ENCODE measurements at places on chromosomes 12 and 14.
A peak's percentile ranks its signal among the peaks of the same experiment; 100 is the strongest.

- H3K4me1 ChIP-seq: peaks cover 4% of the 10 kb centered on the region
- no peak overlapping the region for H3K4me3 ChIP-seq
- DNase-seq: no peak
- no peak overlapping the region for H3K27ac ChIP-seq
- H3K36me3 ChIP-seq: no peaks in the 10 kb centered on the region
Measured at GRCh38 chr12:92108651-92109050, 37.0 kb downstream of the BTG1 start.

DNA sequence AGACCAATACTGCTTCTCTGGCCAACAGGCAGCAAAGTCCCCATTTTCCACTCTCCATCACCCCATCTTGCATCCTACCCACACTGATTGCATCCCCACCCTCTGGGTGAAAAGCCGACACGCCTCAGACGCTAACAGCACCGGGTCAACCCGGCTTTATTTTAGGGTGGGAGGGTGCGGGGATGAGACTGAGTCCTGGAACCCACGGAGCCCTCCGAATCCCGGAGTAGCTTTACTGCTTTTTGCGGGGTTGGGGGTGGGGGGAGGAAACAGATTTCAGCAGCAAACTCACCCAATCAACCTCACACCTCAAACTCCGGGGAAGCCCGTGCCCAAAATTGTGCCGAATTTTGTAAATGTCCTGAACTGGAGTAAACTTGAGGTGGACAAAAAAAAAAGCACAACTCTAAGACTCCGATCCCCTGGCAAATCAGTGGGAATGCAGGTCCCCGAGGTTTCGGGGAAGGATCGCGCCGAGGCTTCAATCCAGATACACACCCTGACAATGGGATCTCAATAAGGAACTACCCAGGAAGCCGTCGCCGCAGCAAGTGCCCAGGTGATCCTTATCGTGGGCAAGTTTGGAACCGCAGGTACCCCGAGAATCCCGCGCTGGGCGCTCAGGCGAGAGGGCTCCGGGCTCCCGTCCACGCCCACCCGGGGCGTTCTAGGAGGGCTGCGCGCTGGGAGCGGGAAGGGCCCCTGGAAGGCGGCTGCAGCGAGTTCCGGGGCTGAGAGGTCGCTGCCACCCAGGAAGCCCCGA lies 1.1 kb downstream of the GCH1 start:
- no peaks in the 10 kb centered on the region for H3K36me3 ChIP-seq
- peaks cover 4% of the 10 kb centered on the region for H3K4me1 ChIP-seq
- no peaks in the 10 kb centered on the region for H3K27me3 ChIP-seq
- DNase-seq: no peak
- peak overlapping the region; percentile 22 for H3K27ac ChIP-seq
- peak overlapping the region; percentile 70 for H3K4me3 ChIP-seq

GRCh38 chr12:7129287-7129871 lies 690 bp upstream of the RBP5 start:
- no peaks in the 10 kb centered on the region for H3K27me3 ChIP-seq
- H3K36me3 ChIP-seq: no peaks in the 10 kb centered on the region
- H3K27ac ChIP-seq: no peak overlapping the region
- no peak for DNase-seq

DNA sequence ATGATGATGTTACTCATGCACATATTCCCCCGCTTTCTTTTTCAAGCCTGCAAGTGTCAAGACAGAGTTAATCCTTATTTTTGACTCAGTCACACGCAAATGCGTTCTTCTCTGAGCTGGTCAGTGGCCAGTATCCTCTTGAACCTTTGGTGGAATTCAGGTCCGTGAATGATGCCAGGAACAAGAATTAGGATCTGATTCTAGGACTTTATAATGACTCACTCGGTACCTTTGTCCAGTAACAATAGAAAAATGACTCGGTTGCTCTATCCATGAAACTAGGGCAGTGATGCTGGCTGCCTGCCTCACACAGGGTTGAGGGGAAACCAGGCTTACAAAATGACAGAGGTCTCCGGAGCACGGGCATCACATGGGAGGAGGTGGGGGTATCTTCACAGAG lies 185.8 kb upstream of the NUDT4 start:
- H3K4me1 ChIP-seq: no peaks in the 10 kb centered on the region
- no peak overlapping the region for H3K27ac ChIP-seq
- no peaks in the 10 kb centered on the region for H3K36me3 ChIP-seq
- no peaks in the 10 kb centered on the region for H3K27me3 ChIP-seq

DNA sequence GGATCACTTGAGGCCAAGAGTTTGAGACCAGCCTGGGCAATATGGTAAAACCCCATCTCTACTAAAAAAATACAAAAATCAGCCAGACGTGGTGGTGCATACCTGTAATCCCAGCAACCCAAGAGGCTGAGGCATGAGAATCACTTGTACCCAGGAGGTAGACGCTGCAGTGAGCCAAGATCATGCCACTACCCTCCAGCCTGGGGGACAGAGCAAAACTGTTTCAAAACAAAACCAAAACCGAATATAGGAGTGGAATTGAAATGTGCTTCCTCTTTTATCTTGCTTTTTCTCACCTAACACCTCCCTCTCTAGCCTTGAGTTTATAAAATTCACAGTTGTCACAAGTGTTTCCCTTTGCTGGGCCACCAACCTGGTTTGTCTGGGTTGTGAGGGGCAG lies 181.9 kb downstream of the PAH start:
- H3K4me3 ChIP-seq: no peak overlapping the region
- H3K27ac ChIP-seq: no peak overlapping the region
- H3K36me3 ChIP-seq: no peaks in the 10 kb centered on the region

GRCh38 chr12:27201169-27201568 lies 42.9 kb upstream of the STK38L start:
- no peak for DNase-seq
- no peaks in the 10 kb centered on the region for H3K27me3 ChIP-seq
- no peak overlapping the region for H3K27ac ChIP-seq
- H3K4me1 ChIP-seq: no peaks in the 10 kb centered on the region

DNA sequence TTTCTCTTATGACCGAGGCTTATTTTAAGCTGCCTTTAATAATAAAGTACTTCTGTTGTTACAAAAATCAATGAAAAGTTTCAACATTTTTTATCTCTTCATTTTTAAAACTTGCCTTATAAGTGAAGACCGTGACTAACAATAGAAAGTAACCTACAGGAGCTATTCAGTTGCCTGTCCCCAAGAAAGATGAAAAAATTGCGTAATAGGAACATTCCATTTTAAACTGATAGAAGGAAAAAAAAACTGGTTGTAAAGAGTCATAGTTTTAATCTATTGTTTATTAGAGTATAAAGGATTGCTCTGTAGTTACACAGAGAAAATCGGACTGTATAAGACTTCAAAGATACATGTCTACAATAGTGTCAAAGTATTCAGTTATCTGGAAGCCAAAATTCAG lies 83.3 kb downstream of the DAAM1 start:
- peak overlapping the region; percentile 15 for H3K27ac ChIP-seq
- H3K4me3 ChIP-seq: no peak overlapping the region
- no peaks in the 10 kb centered on the region for H3K27me3 ChIP-seq
- H3K36me3 ChIP-seq: no peaks in the 10 kb centered on the region

GRCh38 chr12:50515587-50515986 lies 10.8 kb downstream of the DIP2B start:
- peaks cover 6% of the 10 kb centered on the region for H3K4me1 ChIP-seq
- no peaks in the 10 kb centered on the region for H3K27me3 ChIP-seq
- H3K27ac ChIP-seq: no peak overlapping the region
- no peaks in the 10 kb centered on the region for H3K36me3 ChIP-seq
- no peak overlapping the region for H3K4me3 ChIP-seq

DNA sequence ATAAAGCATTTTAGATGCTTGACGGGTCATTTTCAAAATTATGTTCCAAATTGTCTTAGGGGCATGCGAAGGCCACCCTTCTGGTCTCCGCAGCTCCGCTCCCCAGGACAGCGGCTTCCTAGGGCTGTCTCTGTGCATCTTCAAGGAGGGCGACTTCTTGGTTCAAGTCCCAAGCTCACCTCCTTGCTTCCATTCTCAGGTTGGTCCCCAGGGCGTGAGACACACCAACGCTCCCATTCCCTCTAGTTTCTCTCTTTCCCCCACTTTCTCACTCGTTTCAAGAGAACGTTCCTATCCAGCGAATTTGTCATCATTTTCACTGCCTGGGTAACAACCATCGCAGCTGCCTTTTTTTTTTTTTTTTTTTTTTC lies 109.4 kb upstream of the CCND2 start:
- H3K27ac ChIP-seq: peak overlapping the region; percentile 44
- H3K4me1 ChIP-seq: peaks cover 4% of the 10 kb centered on the region
- H3K36me3 ChIP-seq: no peaks in the 10 kb centered on the region
- no peaks in the 10 kb centered on the region for H3K27me3 ChIP-seq
- H3K4me3 ChIP-seq: no peak overlapping the region
- no peak for DNase-seq

DNA sequence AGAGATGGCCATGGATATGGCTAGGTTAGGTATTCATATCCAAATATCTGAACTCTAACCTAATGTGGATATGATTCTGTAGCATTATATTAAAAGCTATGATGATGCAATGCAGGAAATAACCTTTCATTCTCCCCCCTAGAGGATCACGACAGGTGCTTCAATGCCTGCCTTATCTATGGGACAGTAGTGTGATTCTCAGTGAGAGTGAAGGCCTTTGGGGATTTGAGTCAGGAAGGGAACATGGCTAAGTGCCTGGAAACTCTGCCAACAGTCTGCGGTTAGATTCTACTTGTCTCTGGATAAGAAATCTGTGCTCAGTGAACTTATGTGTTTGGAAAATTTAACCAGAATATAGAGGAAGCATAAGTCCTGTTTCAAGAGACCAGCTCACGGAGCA lies 81.8 kb downstream of the SLC38A1 start:
- H3K27ac ChIP-seq: no peak overlapping the region
- H3K4me3 ChIP-seq: no peak overlapping the region
- H3K36me3 ChIP-seq: peaks cover 57% of the 10 kb centered on the region
- DNase-seq: no peak
- no peaks in the 10 kb centered on the region for H3K27me3 ChIP-seq
- no peaks in the 10 kb centered on the region for H3K4me1 ChIP-seq

Measured in RWPE2 (cell line).